Calu3 (cell line): ENCODE measurements at places on chromosomes 5 and 9.

GRCh38 chr5:138706655-138707480, 46.4 kb upstream of the CTNNA1 start:
- no peak for DNase-seq

GRCh38 chr5:128196791-128197190, 113.2 kb downstream of the SLC12A2 start:
- no peak for DNase-seq

- no peak for DNase-seq
Observed at GRCh38 chr9:10259668-10260067, 353.1 kb downstream of the PTPRD start.

DNA sequence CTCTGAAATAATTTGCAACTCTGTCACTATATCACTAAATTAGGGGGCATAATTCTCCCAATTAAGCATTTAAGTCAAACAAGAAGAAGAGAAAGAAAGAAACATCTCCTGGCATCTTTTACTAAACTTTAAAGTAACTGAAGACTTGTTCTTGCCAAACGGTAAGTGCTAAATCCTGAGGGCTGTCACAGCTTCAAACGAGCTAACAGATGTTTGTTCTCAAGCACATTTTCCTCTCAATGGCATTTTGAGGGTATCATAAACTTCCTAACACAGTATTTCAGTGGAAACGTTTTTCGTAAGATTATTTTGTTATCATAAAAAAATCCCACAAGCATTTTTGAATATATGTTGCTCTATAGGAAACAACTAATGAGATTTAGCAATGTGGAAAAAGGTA, 169.5 kb upstream of the TAS2R1 start:
- DNase-seq, result no peak

GRCh38 chr9:7454624-7455023, 345.0 kb downstream of the DMAC1 start:
- no peak for DNase-seq

DNA sequence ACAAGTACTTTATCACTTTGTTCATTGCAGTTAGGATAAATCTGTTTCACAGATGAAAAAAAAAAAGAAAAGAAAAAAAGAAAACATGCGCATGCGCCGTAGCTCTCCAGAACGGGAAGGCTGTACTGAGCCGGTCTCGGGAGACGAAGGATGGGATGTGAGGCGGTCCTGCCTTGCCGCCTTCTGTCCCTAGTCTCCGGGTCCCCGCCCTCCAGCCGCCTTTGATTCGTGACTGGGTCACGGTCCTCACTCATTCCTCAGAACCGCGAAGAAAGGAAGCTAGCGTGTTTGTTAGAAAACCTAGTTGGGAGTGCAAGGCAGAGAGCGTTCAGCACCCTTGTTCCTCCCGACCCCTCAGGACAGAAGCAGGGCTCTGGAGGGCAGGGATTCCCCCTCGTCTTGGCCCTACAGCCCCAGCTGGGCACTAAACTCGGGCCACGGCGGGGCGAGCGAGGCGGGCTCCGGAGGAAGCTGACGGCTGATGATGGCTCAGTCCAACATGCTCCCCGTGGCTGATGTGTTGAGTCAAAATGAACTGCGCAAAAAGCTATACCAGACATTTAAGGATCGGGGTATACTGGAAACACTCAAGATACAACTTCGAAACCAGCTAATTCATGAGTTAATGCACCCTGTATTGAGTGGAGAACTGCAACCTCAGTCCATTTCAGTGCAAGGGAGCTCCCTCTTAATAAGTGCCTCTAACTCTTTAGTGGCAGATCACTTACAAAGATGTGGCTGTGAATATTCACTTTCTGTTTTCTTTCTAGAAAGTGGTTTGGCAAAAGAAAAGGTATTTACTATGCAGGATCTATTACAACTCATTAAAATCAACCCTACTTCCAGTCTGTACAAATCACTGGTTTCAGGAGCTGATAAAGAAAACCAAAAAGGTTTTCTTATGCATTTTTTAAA, 40.0 kb downstream of the CPLANE1 start:
- no peak for DNase-seq

- no peak for DNase-seq
Observed at GRCh38 chr9:107949061-107949460, 459.5 kb upstream of the KLF4 start.

DNA sequence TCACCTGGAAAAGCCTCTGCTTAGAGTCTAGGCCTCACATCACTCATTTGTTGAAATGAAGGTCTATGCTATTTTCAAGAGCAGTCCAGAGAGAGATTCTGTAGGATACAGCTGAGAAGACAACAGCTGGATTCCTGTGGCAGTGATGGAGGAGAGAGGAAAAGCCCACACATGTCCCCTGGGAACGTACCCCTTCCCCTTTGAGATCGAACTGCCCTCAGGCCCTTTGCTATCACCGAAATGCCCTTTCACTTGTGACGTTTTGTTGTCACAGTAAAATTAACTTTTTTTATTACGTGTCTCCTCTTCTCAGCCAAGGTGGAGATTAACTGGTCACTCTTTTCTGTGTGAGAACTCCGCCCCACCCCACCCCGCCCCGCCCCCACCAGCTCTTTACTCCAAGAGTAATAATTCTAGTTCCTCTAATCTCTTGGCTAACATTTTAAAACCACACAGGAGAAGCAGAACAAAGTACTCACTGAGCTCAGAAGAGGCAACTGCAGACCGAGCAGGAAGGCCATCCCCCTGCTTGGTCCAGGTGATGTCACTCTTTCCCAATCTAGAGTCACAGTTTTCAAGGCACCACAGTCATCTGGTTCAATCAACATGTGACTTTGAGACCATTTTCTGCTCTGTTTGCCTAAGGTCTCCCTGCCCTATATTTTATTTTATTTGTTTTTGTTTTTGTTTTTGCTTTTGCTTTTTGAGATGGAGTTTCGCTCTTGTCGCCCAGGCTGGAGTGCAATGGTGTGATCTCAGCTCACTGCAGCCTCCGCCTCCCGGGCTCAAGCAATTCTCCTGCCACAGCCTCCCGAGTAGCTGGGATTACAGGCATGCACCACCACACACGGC, 105.6 kb downstream of the SUSD1 start:
- peak; percentile 40 for DNase-seq

DNA sequence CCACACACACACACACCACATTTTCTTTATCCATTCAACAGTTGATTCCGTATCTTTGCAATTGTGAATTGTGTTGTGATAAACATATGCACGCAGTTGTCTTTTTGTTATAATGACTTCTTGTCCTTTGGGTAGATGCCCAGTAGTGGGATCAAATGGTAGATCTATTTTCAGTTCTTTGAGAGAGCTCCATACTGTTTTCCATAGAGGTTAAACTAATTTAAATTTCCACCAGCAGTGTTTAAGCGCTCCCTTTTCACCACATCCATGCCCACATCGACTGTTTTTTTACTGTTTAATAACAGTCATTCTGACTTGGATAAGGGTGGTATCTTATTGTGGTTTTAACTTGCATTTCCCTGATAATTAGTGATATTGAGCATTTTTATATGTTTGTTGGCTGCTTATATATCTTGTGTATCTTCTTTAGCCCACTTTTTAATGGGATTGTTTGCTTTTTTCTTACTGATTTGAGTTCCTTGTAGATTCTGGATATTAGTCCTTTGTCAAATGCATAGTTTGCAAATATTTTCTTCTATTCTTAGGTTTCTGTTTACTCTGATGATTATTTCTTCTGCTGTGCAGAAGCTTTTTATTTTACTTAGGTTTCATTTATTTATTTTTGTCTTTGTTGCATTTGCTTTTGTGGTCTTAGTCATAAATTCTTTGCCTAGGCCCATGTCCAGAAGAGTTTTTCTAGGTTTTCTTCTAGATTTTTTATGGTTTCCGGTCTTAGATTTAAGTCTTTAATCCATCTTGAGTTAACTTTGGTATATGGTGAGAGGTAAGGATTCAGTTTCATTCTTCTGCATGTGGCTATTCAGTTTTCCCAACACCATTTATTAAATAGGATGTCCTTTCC, 82.4 kb downstream of the SH3RF2 start:
- no peak for DNase-seq

GRCh38 chr9:126698756-126699155, 85.0 kb downstream of the LMX1B start:
- no peak for DNase-seq

DNA sequence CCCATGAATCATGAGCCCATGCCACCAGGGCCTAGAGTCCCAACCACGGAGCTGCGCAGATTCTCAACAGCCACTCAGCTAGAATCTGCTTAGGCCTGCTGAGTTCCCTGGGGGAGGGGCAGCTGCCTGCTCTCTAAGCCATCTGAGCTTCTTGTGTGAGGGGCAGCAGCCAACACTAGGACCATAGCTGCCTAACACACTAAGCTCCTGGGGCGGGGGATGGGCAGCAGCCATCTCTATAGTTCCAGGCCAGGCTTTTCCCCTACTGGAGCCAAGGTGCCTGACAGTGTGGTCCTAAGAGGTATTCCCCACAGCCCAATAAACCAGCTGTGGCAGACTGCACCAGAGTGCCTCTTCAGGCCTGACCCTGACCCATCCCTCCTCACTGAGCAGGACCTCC, 255.9 kb upstream of the ACO1 start:
- DNase-seq, result no peak

- no peak for DNase-seq
Observed at GRCh38 chr9:106958955-106959657, 96.1 kb downstream of the ZNF462 start.

DNA sequence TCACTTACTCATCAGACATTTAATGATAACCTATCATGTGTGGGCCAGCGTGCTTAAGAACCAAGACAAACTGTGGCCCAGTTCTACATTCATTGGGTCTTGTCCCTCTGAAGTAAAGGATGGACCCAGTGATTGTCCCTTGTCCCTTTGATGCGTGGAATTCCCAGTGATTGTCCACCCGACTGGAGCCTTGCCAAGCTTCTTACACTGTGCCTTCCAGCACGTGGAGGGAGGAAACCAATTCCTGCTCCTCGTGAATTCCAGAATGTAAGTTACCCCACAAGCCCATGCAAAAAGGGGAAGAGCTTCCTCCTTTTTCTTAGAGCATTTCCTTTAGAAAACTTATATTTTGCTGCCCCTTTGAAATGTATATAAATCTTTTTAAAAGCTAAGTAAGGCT, 7.9 kb downstream of the CKMT2 start:
- DNase-seq, result no peak

- DNase-seq, result peak; percentile 65
Observed at GRCh38 chr5:171419688-171420430, 412 bp downstream of the FGF18 start.

DNA sequence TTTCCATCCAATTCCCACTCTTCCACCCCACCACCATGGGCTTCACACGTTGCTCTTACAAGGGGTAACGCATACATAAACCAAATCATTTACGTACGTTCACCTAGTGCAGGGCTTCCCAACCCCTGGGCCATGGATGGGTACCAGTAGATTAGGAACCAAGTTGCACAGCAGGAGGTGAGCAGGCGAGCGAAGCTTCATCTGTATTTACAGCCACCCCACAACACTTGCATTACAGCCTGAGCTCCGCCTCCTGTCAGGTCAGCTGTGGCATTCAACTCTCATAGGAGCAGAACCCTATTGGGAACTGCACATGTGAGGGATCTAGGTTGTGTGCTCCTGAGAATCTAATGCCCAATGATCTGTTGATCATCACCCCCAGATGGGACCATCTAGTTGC, 82.3 kb downstream of the CEMIP2 start:
- no peak for DNase-seq

DNA sequence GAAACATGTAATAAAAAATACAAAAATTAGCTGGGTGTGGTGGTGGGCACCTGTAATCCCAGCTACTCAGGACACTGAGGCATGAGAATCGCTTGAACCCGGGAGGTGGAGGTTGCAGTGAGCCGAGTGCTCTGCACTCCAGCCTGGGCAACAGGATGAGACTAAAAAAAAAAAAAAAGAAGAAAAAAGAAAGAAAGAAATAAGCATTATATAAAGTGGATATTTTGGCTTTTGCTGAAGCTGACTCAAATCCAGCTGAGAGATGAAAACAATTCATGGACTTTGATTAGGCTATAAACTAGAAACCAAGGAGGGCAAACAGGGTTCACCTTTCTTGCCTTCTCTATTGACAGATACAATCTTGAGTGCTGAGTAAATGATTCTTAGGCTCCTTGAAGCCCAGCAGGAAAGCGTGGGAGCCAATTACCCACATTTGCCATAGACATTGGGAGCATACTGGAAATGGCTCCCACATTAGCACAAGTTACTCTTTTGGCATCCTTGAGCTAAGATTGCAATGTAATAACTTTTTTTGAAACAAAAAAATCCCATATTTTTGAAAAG, 2.4 kb upstream of the BTF3 start:
- no peak for DNase-seq

- DNase-seq, result no peak
Observed at GRCh38 chr5:142952229-142952628, 182.1 kb downstream of the ARHGAP26 start.

GRCh38 chr5:141740885-141741284, 58.9 kb upstream of the ARAP3 start:
- no peak for DNase-seq
